Psoas muscle (tissue), 8 donors: ENCODE measurements at places on chromosomes 6 and 20. TPM values are rescaled to one million over a fixed set of nuclear protein-coding genes. Genes with fewer than 3 reads are reported as not detected.

DNA sequence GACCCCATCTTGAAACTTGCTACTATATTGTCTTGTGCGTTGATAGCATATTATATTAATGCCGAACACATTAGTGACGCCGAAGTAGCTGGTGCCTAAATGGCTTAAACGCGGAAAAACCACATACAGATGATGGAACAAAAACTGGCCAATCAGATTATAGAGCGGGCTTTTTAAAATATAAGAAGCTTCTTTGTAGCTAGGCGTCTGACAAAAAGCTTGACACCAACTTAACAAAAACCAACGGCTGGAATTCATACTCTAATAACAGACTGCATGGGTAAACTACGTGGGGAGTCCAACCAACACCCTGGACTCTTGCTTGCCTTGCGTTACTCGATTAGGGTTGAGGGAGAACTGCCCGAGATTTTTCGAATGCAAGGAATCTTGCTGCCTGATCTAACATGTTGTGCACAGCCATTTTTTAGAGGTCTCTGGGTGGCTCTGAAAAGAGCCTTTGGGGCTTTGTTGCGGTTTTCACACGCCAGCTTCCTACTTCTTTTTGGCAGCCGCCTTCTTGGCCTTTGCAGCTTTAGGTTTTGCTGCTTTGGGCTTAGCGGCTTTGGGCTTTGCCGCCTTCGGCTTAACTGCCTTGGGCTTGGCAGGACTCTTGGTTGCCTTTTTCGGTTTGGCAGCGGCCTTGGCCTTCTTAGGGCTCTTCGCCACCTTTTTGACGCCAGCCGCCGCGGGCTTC is 45.7 kb downstream of the OR2B2 start:
- H3K4me3 ChIP-seq: peak overlapping the region; percentile 71
- no peaks in the 10 kb centered on the region for H3K36me3 ChIP-seq
- peaks cover 14% of the 10 kb centered on the region for H3K27me3 ChIP-seq
- no peak overlapping the region for H3K27ac ChIP-seq
- DNase-seq: no peak
- peaks cover 28% of the 10 kb centered on the region for H3K4me1 ChIP-seq

GRCh38 chr6:73079978-73080377 is 145.3 kb downstream of the KHDC1L start:
- H3K27me3 ChIP-seq: no peaks in the 10 kb centered on the region
- H3K36me3 ChIP-seq: no peaks in the 10 kb centered on the region
- no peak overlapping the region for H3K4me3 ChIP-seq
- no peak for DNase-seq
- no peak overlapping the region for H3K27ac ChIP-seq

LCA5 gene
- total RNA-seq: 2.7 TPM

- DNase-seq: no peak
- no peak overlapping the region for H3K4me3 ChIP-seq
- no peaks in the 10 kb centered on the region for H3K36me3 ChIP-seq
These were observed 26.8 kb upstream of the GLP1R start for GRCh38 chr6:39021779-39022178.

DNA sequence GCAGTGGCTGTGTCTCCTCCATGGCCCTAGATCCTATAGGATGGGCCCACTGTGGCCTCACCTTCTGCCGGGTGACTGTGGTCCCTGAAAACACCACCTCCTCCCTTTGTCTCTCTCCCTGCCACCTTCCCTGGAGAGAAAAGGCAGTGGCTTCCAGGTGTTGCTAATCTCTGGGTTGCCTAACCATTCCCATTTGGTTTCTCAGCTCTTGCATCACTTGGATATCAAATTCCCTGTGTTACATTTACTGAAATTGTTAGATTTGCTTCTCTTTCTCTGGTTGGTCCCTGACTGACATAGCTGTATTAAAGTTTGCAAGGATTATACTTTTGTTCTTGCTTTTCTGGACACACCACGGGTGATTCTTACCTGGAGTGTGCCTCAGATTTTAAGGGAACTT is 9.3 kb upstream of the ZFP64 start:
- DNase-seq: no peak
- no peak overlapping the region for H3K27ac ChIP-seq
- no peaks in the 10 kb centered on the region for H3K36me3 ChIP-seq
- no peaks in the 10 kb centered on the region for H3K27me3 ChIP-seq
- no peaks in the 10 kb centered on the region for H3K4me1 ChIP-seq
- no peak overlapping the region for H3K4me3 ChIP-seq

DNA sequence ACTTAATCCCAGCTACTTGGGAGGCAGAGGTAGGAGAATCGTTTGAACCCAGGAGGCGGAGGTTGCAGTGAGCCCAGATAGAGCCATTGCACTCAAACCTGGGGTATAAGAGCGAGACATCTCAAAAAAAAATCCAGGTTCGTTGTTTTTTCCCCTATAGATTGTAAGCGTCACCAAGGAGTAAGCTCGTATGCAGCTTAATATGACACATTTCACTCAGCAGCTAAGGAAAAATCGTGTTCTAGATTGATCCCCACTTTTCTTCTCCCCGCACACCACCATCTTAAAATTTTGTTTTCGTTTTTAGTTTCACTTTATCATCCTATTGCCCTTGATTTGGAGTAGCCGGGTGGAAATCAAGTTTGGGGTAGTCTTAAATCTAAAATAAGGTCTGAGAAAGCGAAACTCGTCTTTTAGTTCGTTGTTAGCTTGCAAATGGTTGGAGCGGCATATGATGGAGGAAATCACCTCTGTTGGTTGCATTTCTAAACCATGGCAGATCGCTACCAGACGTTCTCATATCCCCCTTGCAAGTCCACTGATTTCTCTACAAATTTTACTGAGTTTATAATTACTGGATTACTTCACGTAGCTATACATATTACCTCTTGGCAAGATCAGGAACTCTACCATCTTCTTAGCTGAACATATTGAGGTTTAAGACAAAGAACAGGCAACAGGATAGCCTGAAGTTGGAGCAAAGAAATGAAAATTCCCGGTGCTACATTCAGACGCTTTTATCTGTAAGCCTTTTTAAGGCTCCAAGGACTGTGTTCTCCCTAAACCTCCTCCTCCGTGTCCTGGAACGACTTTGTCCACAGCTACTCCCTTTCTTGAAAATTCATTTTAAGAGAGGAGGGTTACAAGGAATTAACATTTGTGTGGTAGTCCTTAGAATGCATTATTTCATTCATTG is 91.1 kb upstream of the BTN3A2 start:
- H3K4me1 ChIP-seq: peaks cover 8% of the 10 kb centered on the region
- H3K36me3 ChIP-seq: no peaks in the 10 kb centered on the region
- peak overlapping the region; percentile 52 for H3K27ac ChIP-seq
- peaks cover 26% of the 10 kb centered on the region for H3K27me3 ChIP-seq

DNA sequence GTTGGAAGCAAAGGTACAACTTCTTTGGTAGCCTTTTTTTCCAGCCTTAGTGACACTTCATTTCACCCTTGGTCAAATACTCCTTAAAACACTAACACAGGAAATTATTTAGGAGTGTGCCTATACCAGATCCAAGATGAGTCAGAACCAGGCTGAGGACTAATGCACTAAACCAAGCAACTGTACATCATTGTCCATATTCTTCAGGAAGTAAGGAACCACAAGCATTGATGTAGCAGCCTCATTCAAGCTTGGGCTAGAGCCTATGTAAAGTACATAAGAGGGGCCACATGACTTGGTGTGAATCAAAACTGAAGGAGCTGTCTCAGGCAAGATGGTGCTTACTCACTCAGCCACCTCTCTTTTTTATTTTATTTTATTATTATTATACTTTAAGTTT is 20.7 kb upstream of the ADGB start:
- no peaks in the 10 kb centered on the region for H3K4me1 ChIP-seq
- no peak for DNase-seq
- H3K36me3 ChIP-seq: no peaks in the 10 kb centered on the region
- no peaks in the 10 kb centered on the region for H3K27me3 ChIP-seq
- no peak overlapping the region for H3K27ac ChIP-seq
- no peak overlapping the region for H3K4me3 ChIP-seq

- H3K36me3 ChIP-seq: peaks cover 5% of the 10 kb centered on the region
- no peak overlapping the region for H3K27ac ChIP-seq
- DNase-seq: no peak
- H3K4me1 ChIP-seq: no peaks in the 10 kb centered on the region
- no peak overlapping the region for H3K4me3 ChIP-seq
These were observed 40.7 kb downstream of the PHACTR2 start for GRCh38 chr6:143718472-143718871.

PDE10A gene
- 0.74 TPM for total RNA-seq

DNA sequence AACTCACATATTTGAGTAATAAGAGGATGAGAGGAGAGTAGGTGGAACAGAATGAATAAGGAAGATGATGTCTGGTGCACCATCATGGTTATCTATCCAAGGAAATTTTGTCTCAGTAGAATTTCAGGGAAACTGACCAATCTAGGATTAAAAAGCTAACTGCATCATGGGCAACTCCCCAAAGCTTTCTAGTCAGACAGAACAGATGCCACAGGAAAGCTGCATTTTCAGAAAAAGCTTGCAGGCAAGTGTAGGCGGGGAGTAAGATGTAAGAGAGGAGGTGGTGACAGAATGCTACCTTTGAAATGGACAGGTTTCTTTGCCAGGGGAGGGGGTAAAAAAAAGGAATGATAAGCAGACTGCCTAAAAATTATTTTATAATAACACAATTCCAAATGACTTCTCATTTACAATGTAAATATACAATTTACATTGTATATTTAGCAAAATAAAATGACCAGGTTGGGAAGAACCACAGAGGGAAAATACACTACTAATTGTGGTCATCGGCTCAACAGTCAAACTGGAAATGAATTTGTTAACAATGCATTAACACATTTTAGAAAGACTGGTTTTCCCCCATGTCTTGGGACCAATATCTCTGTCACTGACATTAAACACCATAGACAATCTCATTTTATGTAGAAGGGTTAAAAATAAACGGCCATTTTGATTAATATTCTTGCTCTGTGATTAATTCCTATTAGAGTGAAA is 15.1 kb downstream of the NHSL1 start:
- no peak overlapping the region for H3K4me3 ChIP-seq
- H3K4me1 ChIP-seq: no peaks in the 10 kb centered on the region
- DNase-seq: no peak

GRCh38 chr6:160331753-160332152 is 16.4 kb upstream of the SLC22A3 start:
- no peak overlapping the region for H3K27ac ChIP-seq
- no peak for DNase-seq
- no peaks in the 10 kb centered on the region for H3K36me3 ChIP-seq
- peaks cover 3% of the 10 kb centered on the region for H3K4me1 ChIP-seq
- no peak overlapping the region for H3K4me3 ChIP-seq
- peaks cover 4% of the 10 kb centered on the region for H3K27me3 ChIP-seq

DNA sequence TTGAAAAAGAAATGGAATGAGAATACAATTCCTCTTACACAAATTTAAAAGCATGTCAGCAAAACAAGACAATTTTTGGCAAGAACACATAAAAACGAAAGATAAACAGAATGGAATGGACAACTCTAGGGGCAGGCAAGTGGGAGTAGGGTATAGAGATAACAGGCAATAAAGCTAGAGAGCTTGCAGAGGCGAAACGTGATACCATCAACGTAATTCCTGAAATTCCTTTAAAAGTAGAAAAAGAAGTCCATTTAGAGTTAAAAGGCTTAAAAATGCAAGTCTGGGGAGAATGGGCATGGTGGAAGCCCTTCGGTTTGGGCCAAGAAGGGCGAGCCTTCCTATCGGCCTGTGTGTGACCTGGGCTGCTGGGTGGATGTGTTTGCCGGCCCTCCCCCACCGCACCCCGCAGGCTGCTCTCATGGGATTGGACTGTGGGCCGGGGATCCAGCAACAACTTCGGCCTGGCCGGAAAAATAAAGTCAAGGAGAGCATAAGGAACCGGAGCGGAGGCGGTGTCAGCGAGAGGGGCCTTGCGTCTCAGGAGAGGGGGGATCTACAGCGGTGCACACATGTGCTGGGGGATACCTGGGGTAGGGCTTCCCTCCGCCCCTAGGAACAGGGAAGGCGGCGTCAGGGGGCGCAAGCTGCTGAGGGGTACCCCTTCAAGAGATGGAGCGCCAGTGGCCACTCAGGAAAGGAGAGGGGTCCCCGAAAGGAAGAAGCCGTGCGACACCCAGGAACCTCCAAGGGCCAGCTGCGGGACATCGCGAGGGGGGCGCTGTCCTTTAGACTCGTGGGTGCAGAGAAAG is 4.1 kb downstream of the TMEM239 start:
- H3K4me1 ChIP-seq: no peaks in the 10 kb centered on the region
- H3K36me3 ChIP-seq: no peaks in the 10 kb centered on the region
- no peak overlapping the region for H3K4me3 ChIP-seq
- peaks cover 21% of the 10 kb centered on the region for H3K27me3 ChIP-seq
- no peak for DNase-seq
- H3K27ac ChIP-seq: no peak overlapping the region

CD93 gene
- total RNA-seq: 17.6 TPM

GRCh38 chr6:75762063-75762462 is 13.0 kb downstream of the MYO6 start:
- no peaks in the 10 kb centered on the region for H3K27me3 ChIP-seq
- H3K36me3 ChIP-seq: no peaks in the 10 kb centered on the region
- no peak overlapping the region for H3K27ac ChIP-seq
- H3K4me1 ChIP-seq: no peaks in the 10 kb centered on the region
- no peak overlapping the region for H3K4me3 ChIP-seq

- H3K4me1 ChIP-seq: no peaks in the 10 kb centered on the region
- no peak for DNase-seq
- no peak overlapping the region for H3K4me3 ChIP-seq
- no peak overlapping the region for H3K27ac ChIP-seq
- H3K27me3 ChIP-seq: no peaks in the 10 kb centered on the region
- H3K36me3 ChIP-seq: no peaks in the 10 kb centered on the region
These were observed 204.2 kb downstream of the GRIK2 start for GRCh38 chr6:101597693-101598092.

GRCh38 chr6:85163156-85164080 is 286.5 kb upstream of the NT5E start:
- no peaks in the 10 kb centered on the region for H3K4me1 ChIP-seq
- no peak overlapping the region for H3K4me3 ChIP-seq

DNA sequence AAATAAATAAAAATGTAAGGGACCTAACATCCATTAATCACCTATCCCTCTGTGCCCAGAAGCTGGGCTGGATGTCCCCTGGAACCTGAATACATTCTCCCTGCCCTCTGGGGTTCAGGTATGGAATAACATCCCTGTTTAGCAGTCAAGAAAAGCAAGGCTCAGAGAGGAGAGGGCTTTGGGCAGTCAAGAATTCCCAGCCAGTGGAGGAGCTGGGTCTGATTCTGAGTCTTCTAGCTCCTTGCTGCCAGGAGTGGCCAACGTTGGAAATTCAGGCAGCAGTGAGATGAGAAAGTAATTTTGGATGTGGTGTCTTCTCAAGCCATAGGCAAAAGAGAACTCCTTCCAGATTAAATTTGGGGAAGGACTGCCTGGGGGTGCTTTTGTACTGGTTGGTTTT is 42.6 kb upstream of the ZNFX1 start:
- no peak overlapping the region for H3K4me3 ChIP-seq
- no peaks in the 10 kb centered on the region for H3K36me3 ChIP-seq
- peaks cover 72% of the 10 kb centered on the region for H3K27me3 ChIP-seq
- H3K4me1 ChIP-seq: peaks cover 4% of the 10 kb centered on the region
- H3K27ac ChIP-seq: no peak overlapping the region

SMIM29 gene
- 37.8 TPM for total RNA-seq
